Stimulated activated CD4-positive, alpha-beta T cell treated with anti-CD3 and anti-CD28 coated beads, Interleukin-1b, Interleukin-23, amount 100 ng/mL, for 48 hours (primary cell): ENCODE measurements at places on chromosomes 1 and 21.

DNA sequence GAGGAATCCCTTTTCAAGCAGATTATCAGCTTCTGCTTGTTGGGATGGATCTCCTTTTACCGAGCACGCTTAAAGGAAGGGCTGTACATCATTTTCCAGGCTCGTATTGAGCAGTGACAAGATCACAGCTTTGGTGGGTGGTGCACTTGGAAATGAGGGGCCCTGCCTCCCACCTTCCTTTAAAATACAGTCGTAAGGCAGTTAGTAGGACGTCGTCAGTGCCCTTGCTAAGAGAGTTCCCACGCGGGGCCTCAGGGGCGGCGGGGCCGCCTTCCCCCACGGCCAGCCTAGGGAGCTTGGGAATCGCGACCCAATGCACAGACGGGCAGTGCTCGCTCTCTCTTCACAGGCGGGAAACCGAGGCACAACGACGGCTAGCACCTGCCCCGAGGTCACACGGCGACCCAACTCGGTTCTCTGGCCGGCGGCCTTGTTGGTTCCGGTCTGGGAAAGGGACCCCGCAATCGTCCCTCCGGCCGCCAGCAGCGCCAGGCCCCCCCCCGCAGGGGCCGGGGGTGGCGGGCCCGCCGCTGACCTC, 58.6 kb downstream of the H3-3A start:
- no peak for DNase-seq

GRCh38 chr1:147283011-147283410, 40.5 kb downstream of the CHD1L start:
- no peak for DNase-seq

GRCh38 chr1:57017717-57018116, 51.9 kb upstream of the C8B start:
- no peak for DNase-seq

- DNase-seq = no peak
These were observed 1.2 kb upstream of the TPRG1L start for GRCh38 chr1:3623441-3624199.

GRCh38 chr1:84236256-84236655, 65.3 kb upstream of the SAMD13 start:
- DNase-seq = no peak

DNA sequence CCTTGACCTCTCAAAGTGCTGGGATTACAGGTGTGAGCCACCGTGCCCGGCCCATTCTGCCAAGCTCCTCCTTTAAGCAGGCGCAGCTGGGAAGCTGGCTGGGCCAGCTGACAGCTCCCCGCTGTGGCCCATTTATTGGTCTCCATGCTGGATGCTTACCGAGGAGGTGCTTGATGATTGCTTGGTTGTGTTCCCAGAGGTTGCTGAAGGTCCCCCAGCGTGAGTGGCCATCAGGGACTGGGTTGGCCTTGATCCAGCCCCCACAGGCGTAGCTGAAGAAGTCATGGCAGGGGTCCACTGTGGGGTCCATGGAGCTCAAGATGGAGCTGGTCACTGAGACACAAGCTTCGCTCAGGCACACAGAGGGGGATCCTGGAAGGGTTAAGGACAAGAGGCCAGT, 17.7 kb downstream of the ECE1 start:
- DNase-seq = no peak

- DNase-seq = no peak
These were observed 31.2 kb downstream of the PIK3C2B start for GRCh38 chr1:204463125-204464060.

DNA sequence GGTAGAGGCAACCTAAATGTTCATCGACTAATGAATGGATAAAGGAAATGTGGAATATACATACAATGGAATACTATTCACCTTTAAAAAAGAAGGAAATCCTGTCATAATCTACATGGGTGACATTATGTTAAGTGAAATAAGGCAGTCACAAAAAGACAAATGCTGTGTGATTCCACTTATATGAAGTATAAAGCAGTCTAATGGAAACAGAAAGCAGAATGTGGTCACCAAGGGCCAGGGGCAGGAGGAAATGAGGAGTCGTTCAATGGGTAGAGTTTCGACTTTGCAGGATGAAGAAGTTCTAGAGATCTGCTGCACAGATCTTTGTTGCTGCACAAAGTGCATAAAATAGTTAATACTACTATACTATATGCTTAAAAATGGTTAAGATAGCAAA, 7.8 kb downstream of the DIPK1A start:
- DNase-seq = peak; percentile 52

DNA sequence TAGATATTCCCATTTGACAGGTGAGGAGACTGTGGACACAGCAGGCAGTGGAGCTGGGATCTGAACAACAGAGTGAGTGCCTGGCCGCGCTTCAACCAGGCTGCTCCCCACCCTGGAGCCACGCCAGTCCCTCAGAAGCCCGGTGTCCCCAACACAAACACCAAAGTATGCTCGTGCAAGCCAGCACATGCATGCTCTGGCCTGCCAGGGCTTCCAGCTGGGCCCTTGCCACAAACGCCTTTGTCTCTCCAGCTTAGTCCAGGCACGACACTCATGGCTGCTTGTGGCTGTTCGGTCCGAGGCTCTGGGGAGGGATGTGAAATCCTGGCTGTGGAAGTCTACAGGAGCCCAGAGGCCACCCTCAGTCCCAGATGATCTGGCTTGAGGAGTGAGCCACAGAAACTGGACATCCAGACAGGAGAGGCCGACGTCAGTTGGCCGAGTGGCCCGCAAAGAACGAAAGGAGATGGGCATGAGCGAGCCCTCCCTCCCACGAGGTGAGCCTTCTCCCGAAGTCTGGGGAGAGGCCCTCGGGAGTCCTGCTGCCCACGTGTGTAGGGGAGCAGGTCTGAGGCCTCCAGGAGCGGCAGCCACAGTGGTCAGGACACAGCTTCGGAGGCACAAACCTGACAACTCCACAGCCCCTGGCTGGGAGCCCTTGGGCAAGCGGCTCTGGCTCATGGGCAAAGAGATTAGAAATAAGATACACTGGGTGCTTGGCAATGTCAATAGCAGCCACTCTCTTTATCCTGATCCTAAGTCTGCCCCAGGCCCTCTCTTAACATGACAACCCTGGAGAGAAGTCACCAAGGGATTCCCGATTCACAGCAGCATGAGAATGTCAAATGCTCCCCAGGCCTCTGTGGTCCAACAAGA, 117.1 kb upstream of the IFFO2 start:
- DNase-seq = no peak

GRCh38 chr1:212816567-212817278, 25.0 kb downstream of the TATDN3 start:
- no peak for DNase-seq

- no peak for DNase-seq
These were observed 218.4 kb downstream of the HLX start for GRCh38 chr1:221097479-221098281.

- DNase-seq = no peak
These were observed 807.1 kb upstream of the PRMT6 start for GRCh38 chr1:106249365-106249764.

- DNase-seq = no peak
These were observed 1.2 kb upstream of the CAMTA1 start for GRCh38 chr1:6783936-6784559.

- no peak for DNase-seq
These were observed 69.9 kb upstream of the WDR26 start for GRCh38 chr1:224504297-224505041.
